ENCODE measurements at places on chromosomes 5 and 9.
A peak's percentile ranks its signal among the peaks of the same experiment; 100 is the strongest.

GRCh38 chr5:54274944-54275343, 35.4 kb downstream of the ARL15 start:
- DNase-seq, result no peak

GRCh38 chr5:31023105-31023504, 170.4 kb upstream of the CDH6 start:
- no peak for DNase-seq

DNA sequence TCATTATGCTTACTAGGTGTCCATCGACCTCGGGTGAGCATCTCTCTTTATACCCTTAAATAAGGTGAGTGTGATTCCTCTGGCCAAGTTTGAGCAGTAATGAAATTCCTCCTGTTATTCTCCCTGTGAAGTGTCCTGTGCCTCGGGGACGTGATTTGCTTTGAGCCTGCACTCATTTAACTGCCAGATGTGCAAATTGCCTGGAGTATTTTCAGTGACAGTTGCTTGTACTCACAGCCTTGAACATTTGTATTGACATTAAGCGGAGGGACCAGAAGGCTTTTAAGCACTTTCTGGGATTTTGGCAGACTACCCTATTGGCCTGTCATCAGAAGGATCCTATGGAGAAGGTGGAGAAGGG, 126.9 kb downstream of the DOCK2 start:
- DNase-seq, result no peak

GRCh38 chr9:112881331-112881730, 9.3 kb downstream of the SLC46A2 start:
- no peak for DNase-seq

DNA sequence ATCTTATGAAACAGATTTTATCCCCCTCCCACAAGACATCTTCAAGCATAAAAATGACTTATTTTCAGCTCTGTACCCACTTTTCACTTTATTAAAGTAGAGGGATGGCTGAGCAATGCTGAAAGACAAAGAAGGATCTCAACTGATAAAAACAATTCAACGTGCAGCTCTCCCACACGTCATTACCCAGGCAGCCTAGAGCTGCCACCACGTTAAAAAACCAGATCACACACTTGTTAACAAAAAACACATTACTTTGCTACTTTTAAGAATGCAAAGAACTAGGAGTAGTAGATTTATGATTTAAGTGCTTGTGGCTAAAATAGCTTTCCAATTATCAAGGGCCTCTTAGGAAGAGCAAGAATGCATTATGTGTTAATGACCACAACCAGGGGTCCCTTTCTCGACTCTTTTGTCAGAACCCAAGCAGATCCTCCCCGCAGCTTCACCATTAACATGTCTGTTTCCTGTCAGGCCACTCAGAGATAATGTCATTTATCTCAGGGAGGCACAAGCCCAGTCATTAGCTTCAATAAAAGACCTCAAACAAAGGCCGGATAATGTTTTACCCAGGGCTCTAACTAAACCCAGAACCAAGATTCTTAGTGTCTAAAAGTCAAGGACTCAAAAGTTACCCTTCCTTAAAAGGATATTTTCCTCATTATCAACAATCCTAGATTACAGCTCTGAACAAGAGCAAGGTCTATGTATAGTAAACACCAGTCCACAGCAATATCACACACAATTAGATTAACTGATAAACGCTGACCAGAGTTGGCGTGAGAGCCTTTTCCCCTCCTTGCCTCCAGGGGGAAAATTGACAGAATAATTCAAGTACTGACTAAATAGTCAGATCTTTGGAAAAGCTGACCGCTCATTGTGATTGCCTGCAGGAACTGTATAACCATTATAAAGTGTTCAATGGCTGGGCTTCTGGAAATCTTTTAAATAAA, 7.5 kb downstream of the ZNF608 start:
- DNase-seq, result no peak

DNA sequence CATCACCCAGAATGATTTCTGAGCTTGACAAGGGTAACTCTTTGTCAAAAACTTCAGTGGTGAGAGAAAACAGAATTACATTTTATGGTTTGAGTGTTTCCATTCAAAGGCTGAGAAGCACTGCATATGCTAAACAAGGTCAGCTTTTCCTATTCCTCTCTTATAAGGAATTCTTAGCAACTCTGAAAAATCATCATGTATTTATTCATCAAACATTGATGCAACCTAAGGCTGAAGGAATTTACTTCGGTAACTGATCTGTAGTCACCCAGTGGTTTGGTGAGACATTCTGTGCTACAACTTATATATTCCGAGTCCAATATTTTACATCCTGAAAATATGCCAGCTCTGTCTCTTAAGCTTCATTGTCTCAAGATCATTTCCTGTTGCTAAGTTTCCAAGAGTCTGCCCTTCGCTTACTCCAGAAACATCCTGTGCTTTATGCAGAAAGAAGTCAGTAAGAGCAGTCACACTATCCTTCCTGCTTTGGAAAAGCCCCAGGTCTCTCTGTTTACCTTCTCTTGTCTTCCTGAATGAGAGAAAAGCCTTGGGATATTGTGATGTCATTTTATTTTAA, 176.6 kb upstream of the TBCA start:
- DNase-seq, result peak; percentile 7

- DNase-seq, result no peak
Measured at GRCh38 chr5:11853140-11853539, 51.1 kb downstream of the CTNND2 start.

DNA sequence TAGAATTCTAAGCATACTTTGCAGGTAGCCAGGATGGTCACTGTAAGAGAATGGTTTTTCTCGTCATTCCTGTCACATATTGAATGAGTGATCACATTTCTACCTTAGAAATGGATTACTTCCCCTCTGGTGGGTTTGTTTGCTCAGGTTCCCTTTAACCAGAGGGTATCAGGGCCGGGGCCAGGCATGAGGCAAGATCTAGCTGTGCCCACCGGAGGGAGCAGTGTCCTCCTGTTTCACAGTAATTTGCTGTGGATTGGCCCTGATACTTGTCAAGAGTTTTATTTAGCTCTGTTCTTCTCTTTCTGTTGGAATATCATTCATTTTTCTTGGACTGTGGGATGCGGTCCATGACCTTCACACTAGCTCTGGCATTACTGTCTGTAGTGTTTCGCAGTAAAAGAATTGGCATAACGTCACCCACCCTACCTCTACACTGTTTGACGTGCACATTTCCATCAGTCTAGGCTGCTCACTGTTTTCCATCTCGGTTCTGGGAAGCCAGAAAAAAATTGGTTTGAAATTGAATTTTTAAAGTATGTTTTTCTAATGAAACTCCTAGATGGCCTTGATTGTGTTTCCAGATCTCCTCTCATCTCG, 42.4 kb upstream of the ZBED3 start:
- DNase-seq, result no peak

DNA sequence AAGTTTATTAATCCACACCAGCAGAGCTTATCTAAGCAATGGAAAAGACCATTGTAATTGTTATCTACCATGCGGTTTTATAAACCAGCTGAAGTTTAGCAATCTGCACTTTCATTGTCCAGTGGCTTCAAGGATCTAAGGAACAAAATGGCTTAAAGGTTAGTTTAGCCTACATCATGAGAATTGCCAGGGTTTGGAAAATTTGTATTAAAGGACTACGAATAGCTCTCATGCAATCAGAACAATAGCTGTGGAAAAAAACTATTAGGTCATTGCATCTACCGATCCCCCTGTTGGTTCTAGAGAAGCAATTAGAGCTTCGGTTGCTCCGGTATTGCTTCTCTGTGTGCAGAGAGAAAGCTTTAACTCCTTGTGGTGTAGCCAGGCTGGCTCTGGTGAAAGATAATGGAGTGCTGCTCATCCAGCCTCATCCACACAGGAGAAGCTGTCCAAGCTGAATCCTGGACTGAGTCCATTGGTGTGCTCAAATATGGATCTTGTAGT, 86.3 kb upstream of the SLC12A2 start:
- no peak for DNase-seq

DNA sequence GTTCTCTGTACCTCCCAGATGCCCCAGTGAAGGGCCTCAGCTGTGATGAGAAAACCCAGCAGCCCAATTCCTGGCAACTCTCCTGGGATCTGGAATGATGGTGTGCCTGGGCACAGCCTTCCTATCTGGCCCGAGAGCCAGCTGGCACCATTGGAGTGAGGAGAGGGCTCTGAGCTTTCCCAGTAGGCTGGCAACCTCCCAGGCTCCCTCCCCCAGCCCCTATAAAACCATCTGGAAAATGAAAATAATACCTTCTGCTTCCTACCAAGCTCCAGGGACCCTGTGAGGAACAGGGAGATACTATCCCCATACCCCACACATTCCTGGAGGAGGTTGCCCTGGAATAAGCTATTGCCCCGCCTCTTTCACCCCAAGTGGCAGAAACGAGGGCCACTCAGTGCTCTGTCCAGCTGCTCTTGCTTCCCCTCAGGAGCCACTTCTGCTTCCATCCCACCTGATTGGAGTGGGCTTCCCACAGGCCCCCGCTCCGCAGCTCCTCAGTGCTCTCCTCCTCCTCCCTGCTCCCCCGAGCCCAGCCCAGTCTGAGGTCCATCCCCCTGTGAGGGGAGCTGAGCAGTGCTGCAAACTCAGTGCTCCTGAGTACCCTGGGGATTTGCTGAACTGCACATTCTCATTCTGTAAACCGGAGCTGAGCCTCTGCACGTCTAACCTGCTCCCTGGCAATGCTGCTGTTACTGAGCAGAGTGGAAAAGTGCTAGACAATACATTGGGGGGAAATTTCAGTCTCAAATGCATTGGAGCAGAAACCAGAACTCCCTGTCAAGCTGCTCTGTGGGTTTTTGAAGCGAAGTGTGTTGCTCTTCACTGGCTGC, 74.7 kb downstream of the THBS4 start:
- no peak for DNase-seq

DNA sequence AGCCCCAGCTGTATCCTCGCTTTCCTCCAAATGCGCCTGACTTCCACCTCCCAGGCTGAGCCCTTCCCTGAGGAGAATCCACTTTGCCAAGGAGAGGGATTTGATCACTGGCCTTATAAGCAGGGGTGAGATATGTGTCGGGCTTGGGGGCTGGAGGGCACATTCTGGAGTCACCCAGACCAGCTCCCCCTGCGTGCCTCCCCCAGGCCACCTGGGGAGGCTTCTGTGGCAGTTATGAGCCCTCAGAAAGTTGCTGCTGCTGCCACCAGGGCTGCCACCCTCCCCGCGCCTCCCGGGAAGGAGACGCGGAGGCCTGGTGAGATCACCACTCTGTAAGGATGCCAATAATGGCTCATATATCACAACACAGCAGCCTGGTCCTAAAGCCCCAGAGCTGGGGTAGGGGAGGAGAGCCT, 211.5 kb downstream of the PAPPA start:
- DNase-seq, result peak; percentile 26

- DNase-seq, result no peak
Measured at GRCh38 chr5:116506488-116506887, 68.1 kb downstream of the SEMA6A start.

- DNase-seq, result peak; percentile 84
Measured at GRCh38 chr5:180289433-180289832, 2.5 kb downstream of the MAPK9 start.

GRCh38 chr5:179900711-179901110, 7.0 kb downstream of the TBC1D9B start:
- no peak for DNase-seq

DNA sequence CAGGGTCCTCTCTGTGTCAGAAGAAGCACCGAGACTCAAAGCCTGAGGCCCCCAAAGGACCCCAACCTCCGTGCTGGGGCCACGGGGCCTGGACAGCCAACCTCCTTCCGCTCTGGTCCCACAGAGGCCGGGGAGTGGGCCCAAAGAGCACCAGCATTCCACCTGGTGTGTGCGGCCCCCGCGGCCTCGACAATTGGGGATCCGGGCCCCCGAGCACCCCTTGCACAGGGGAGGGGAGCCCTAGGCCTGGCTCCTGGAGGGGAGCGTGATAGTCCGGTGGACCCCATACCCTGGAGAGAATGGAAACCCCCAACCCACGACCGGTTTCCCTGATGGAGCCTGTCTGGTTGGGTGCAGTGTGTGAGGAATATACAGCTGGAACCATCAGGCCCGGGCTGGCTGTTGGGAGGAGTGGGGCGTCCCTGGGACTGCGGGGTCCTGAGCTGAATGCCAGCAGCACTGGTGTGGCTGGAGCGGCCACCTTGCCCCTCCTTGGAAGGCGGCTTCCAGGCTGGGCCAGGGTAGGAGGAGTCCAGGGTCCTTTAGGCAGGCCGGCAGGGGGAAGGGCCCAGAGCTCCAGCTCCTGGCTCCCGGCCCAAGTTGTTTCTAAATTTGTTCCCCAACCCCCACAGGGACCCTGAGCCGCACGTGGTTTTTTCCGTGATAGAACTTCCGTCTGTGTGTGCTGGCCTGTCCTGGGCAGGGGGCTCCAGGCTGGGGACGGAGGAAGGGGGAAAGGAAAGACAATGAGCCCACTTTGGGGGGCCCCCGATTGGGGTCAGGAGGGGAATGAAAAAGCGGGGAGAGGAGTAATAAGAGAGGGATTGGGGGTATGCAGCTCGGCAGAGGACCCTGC, 825 bp upstream of the TOR4A start:
- DNase-seq, result no peak

DNA sequence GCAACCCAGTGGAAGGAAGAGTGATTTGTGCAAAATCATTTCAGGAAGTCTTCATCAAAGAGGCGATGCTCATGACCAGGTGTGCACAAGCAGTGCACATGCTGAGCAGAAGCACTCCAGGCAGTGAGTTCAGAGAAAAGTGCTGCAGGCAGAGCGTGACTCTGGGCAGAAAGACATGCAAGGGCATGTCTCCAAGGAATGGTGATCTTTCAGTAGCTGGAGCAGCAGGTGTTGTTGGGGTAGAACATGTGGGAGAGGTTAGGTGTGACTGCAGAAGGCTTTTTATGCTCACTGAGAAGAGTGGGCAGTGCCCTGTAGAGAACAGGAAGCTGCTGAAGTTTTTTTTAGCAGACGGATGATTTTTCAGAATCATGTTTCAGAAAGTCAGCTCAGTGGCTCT, 545.4 kb upstream of the TLE4 start:
- DNase-seq, result no peak

GRCh38 chr5:14405267-14405666, 176.3 kb upstream of the OTULINL start:
- DNase-seq, result no peak

DNA sequence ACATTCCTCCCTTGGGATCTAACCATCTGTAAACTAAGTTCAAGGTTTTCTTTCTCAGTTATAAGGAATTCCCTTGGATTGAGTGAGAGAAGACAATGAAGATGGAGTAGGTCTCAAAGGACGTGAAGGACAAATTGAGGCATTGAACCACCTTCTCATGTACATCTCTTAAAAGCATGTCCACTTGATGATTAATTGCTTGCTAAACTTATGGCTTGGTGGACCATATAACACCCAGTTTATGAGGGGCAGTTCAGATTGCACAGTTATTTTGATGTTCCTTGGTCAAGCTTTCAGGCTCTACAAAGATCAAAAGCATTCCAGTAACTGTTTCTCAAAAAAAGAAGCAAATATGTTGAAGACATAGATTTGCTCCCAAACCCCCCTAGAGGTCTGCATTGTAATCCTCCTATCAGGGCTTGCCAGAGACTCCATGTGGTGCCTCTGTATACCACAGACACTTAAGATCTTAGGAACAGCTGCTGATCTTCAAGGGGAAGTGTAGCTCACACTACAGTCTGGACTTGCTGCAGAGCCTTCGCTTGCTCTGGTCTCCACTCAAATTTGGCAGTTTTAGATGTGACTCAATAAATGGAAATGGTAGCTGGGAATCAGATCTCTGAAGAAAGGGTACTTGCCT, 56.9 kb upstream of the ALDH1A1 start:
- no peak for DNase-seq
